Left lobe of liver (tissue), 2 donors: ENCODE measurements at places on chromosomes 5 and 9.

- DNase-seq = no peak
Observed at GRCh38 chr9:107284636-107285035, 1.6 kb downstream of the RAD23B start.

- DNase-seq = no peak
Observed at GRCh38 chr9:91642771-91643170, 219.1 kb upstream of the NFIL3 start.

- no peak for DNase-seq
Observed at GRCh38 chr9:127871531-127871930, 5.9 kb downstream of the AK1 start.

DNA sequence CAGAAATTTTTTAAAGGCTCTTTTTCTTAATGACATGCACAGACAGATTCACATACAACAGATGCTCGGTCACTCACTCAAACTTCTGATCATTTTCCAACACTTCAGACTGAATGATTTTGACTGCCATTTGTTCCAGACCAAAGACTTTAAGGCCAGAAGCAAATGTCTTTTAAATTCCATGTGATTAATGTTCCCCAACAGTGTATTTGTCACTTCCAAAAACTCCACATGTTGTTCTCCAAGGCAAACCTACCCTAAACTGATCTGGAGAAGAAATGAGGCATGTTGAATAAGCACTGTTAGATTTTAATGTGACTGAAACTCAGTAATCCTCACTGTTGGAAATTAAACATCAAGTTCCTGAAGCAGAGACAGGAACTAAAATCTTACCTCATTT is 366.7 kb downstream of the GABRG2 start:
- no peak for DNase-seq

DNA sequence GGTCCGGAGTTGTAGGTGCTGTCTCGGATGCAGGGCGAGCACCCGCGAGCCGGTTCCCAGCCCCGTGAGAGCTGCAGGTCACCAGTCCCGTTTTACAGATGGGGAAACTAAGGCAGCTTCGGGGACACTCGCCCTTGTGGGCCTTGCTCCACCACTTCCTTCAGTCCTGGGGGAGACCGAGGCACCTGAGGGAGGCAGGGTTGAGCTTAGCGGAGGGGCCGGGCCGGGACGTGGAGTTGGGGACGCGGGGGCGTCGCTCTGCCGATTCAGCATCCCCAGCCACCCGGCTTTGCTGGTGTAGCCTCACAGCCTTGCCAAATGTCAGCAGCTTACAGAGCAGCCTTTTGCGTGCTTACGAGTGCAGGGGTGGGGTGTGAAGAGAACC is 530 bp downstream of the BBLN start:
- DNase-seq = no peak

GRCh38 chr9:124308606-124309491 is 51.1 kb downstream of the NEK6 start:
- DNase-seq = no peak
